ENCODE measurements at places on chromosomes 16 and 17.

- no peak for DNase-seq
Measured at GRCh38 chr17:38453951-38454421, 25.7 kb downstream of the ARHGAP23 start.

GRCh38 chr17:66767154-66767933, 67.6 kb upstream of the CACNG5 start:
- DNase-seq, result no peak

DNA sequence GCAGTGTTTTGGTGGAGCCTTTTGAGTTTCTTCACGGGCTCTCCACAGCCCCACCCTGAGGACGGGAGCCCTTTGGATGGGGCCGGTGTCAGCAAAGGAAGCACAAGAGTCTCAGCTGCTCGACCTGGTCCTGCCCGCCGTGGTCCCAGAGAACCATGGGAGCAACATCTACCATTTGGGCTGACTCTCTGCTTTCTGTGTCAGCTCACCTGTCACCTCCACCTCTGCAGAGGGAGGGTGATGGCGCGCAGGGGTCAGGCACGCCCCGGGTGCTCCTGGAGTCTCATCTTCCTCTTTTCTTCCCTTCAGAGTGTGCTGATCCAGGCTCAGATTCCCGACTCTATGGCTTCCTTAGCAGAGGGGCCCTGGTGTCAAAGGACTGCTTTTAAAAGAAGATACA, 171.7 kb downstream of the LAT start:
- DNase-seq, result no peak

- DNase-seq, result no peak
Measured at GRCh38 chr17:36722121-36722902, 120.9 kb downstream of the MRM1 start.

GRCh38 chr16:88548131-88548874, 21.9 kb upstream of the ZC3H18 start:
- no peak for DNase-seq

DNA sequence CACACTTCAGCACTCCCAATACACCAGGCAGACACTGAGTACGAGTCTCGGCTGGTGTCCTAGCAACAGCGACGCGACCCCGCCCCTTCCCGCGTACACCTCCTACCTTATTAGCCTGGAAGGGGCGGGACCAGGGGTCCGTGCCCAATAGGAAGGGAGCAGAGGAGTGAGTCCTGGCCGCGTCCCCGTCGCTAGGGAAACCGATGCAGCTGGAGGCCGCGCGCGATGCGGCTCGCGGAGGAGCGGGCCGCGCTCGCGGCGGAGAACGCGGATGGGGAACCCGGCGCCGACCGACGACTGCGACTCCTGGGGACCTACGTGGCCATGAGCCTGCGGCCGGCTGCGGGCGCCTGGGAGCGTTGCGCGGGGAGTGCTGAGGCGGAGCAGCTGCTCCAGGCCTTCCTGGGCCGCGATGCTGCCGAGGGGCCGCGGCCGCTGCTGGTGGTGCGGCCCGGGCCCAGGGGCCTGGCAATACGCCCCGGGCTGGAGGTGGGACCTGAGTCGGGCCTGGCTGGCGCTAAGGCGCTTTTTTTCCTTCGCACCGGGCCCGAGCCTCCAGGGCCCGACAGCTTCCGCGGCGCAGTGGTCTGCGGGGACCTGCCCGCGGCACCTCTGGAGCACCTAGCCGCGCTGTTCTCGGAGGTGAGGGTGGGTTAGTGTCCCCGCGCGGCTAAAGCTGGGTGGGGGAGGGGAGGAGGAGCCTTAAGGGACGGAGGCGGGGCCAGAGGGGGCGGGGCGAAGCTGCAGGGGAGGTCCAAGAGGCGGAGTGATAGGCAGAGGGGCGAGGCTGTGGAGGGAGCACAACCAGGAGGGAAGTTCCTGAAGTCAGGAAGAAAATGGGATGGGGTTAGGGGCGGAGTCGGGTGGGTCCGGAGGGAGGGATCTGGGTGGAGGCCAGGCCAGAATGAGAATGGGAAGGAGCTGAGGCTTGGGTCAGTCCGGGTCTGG, at the start of gene DNAH9:
Gene DNAH9, plus strand, starts transcription at position 197 of the 948 bp plus-strand sequence. Its CDS starts 29 bp downstream, at position 226.
- peak; percentile 9 for DNase-seq

- no peak for DNase-seq
Measured at GRCh38 chr16:88298833-88299745, 83.7 kb upstream of the ZNF469 start.

GRCh38 chr16:19225651-19226050, 57.6 kb downstream of the SYT17 start:
- no peak for DNase-seq

DNA sequence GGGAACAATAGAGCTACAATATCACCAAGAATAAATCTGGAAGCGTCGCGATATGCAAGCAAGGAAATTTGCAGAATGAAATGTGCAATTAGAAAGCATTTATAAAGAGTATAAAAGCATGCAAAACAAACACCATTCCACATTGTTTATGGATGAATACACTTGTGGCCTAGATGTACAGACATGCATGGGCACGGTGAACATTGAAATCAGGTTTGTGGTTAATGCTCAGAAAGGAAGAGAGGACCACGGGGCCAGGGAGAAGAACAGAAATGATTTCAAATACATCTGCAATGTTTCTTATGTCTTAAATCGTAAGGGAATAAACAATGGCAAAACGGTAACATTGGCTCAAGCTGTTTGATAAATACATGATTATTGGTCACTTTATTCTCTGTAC, 235.9 kb downstream of the FOXL1 start:
- no peak for DNase-seq

- DNase-seq, result no peak
Measured at GRCh38 chr16:88375236-88375975, 7.4 kb upstream of the ZNF469 start.

Data from astrocyte of the cerebellum (primary cell).